ENCODE measurements at places on chromosomes 2 and 18.

- DNase-seq, result no peak
Observed at GRCh38 chr2:27096748-27097297, 10.3 kb downstream of the KHK start.

- no peak for DNase-seq
Observed at GRCh38 chr2:52844701-52845423, 922.7 kb upstream of the CHAC2 start.

GRCh38 chr18:45687621-45688020, 36.4 kb upstream of the SLC14A1 start:
- no peak for DNase-seq

DNA sequence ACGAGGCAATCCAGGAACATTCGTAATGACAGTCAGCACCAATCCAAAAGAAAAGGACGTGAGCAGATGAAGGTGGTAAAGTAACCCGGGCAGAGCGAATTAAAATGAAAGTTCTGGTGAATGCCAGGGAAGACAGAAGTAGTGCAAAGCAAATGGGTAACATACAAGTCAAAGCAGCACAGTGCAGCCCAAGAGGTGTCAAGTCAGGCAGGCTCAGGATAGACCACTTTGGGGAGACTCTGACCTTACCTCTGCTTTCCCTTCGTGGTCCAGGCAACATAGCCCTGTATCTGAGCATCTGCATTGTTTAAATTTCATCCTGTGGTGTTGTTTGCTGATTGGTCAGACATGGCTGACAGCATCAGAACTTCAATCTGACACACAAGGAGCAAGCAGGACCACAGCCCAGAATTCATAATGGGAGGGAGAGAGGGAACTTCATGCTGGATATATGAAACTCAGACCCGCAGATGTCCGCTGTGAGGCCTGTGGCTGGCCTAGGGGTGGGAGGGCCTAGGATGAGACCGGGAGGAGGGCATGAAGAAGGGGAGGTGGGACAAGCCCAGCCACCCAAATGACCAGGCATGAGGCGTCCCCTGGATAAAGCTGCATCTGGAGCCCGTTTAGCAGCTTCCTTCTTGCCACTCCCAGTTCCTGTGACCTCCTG, 285.7 kb downstream of the TCF4 start:
- DNase-seq, result no peak

DNA sequence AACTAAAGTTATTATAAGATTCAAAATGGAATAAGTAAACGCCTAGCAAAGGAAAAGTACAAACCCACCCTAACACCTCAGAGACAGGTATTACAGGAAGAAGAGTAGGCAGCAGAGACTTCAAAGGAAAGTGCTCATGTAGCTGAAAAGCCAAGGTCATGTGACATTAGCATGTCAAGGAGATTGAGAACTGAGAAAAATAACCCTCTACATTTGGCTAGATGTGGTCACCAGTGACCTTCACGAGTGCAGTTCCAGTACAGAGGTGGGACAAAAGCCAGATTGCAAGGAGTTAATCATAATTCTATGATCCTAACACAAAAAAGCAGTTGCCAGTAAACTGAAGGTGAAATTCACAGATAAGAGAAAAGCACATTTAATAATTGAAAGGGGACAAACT, 252.7 kb downstream of the ZEB2 start:
- no peak for DNase-seq

- no peak for DNase-seq
Observed at GRCh38 chr2:178152977-178153376, 40.7 kb downstream of the RBM45 start.

DNA sequence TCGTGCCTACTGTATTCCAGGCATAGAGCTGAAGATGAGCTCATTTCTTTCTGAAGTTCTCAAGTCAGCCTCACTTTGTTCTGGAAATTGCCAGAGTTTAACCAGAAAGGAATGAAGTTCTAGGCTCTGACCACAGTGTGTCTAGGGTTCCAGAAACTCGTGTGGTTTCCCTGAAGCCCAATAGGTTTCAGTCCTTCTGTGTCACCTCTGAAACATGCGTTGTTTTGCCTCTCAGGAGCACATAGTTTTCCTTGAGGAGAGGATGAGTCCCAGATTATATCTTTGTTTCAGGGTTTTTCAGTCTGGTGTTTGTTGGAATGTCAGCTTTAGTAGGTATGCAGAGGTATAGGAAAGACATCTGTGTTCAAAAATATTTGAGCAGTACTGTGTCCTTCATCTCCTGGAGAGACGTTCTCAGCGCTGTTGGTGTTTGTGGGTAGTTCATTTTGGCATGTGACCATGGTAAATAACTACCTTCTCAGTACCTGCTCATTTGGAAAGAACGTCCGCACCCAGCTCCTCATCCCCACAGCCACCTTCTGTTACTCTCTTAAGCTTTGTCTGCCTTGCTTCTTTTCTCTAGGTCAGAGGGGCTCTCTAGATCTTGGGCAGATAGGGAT, 56.6 kb downstream of the RALBP1 start:
- no peak for DNase-seq

GRCh38 chr2:111182121-111182520, 61.4 kb downstream of the BCL2L11 start:
- DNase-seq, result no peak

GRCh38 chr2:191126386-191127085, 24.3 kb downstream of the STAT4 start:
- no peak for DNase-seq
